ENCODE measurements at places on chromosomes 2 and 18.

DNA sequence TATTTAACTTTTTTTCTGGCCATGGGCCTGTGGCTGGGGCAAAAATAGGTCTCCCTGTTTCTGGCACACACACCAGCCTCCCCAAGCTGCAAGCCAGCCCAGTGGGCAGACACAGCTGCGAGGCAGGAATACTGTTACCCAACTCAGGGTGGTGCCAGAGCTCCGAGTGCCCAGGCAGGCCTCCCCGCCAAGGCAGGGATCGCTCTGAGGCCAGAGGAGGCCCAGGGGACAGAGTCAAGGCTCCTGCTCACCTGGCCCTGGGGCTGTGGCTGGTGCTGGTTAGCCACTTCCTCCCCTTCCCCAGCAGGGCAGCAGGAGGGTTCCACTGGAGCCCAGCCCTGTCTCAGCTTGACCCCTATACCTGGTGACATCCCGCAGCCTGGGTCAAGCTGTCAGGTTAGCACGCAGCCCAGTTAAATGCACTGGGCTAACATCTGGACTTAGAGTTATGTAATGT is 67.1 kb upstream of the EPAS1 start:
- no peak for DNase-seq

- no peak for DNase-seq
Observed at GRCh38 chr2:110994250-110994961, 126.3 kb upstream of the BCL2L11 start.

DNA sequence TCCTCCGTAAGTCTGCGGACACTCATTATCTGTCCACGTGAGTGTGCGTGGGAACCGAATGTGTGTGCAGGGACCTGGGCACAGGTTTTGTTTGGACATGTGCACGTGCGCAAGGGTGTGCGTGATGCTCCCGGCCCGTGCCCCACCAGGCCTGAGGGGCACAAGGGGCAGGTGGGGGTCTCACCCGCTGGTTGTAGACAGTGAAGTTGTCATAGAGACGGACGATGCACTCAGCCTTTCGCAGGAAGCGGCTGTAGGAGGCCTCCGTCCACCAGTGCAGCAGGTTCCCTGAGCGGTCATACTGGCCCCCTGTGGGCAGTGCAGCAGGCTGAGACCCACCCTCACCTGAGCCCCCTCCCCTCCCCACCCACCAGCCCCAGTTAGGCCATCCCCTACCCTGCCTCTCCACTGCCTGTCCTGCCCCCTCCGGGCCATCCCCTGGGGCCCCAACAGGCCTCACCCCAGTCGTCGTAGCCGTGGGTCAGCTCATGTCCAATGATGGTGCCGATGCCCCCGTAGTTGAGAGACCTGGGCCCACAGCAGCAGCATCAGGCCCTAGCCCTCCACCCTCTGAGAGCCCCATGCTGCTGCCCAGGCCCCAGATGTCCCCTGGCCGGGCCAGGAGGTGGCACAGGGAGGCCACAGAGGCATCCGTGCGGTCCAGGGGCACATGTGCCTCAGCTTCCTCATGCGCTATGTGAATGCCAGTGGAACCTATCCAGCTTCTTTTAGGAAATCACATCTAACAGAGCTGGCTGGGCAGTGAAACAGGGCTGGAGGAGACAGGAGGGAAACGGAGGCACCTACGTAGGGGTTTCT is 6.1 kb downstream of the ECEL1 start:
- DNase-seq, result no peak

- no peak for DNase-seq
Observed at GRCh38 chr2:157150747-157151146, 106.8 kb upstream of the GALNT5 start.

- no peak for DNase-seq
Observed at GRCh38 chr18:59432803-59433597, 73.9 kb upstream of the LMAN1 start.

DNA sequence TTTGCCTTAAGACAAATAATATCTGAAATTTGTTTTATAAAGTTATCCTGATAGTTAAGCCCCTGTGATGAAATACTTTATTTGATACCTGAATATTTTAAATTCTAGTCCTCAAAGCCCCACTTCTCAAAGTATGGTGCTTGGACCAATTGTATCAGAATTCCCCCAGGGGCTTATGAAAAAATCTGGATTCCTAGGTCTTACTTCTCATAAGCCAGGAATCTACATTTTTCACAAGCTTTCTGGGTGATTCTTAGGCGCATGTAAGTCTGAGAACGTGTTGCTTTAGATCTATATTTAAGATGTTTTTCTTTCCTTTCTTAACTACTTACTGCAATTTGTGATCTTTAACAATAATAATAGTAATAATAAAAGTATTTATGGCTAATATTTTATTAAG is 53.1 kb downstream of the MYO1B start:
- no peak for DNase-seq

- DNase-seq, result no peak
Observed at GRCh38 chr2:80482276-80482675, 177.7 kb upstream of the LRRTM1 start.

GRCh38 chr2:117523711-117524238 is 290.7 kb upstream of the DDX18 start:
- no peak for DNase-seq

GRCh38 chr2:167944825-167945659 is 302.4 kb downstream of the STK39 start:
- DNase-seq, result no peak

GRCh38 chr2:179876266-179876665 is 14.9 kb upstream of the ZNF385B start:
- DNase-seq, result no peak

DNA sequence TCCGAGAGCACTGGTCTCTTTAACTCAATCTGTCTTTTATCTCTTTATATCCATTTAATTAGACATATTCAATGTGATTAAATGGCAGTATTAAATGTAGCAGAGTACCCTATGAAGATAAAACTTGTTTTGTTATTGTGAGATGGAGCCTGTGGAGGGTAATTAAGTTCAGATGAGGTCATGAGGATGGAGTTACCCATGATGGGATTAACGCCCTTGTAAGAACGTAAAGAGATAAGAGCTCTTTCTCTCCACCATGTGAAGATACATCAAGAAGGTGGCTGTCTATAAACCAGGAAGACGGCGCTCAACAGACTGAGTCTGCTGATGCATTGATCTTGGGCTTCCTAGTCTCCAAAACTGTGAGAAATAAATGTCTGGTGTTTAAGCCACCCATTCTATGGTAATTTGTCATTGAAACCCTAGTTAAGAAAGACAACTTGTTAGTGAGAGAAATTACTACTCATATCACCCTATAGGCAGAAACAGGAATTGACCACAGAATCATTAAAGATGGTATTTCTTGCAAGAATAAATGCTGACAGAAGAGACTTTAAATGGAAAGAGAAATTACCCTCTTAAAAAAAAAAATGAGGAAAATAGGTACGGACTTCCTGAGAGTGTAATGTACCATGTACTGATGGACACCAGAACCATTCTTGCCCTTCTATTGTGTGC is 738.7 kb upstream of the CHAC2 start:
- DNase-seq, result no peak

DNA sequence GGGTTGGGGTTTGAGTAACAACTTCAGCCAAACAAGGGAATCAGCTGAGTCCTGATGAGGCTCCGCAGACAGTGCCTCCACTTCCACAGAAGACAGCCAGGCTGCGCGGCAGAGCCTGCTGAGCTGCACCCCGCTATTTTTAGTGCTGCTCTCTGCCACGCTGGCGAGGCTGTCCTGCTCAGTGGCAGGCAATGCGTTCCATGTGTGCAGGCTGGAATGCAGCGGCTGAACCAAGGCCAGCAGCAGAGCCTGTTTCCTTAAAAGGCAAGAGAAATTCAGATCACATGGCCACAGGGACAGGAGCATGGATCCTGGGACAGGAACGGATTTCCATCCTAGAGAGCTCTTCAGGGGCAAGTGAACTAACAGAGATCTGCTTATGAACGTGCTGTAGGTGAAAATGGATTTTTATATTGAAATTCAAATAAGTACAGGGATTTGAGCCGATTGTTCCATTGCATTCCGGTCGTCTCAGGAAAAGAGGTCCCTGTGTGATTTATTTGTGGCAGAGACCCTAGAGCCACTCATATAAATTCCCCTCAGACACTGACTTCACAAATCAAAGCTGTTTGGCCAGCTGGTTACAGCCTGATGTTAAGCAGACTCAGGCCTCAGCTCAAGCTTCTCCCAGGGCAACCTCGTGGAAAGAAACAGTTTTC is 98.7 kb downstream of the COL6A3 start:
- no peak for DNase-seq

DNA sequence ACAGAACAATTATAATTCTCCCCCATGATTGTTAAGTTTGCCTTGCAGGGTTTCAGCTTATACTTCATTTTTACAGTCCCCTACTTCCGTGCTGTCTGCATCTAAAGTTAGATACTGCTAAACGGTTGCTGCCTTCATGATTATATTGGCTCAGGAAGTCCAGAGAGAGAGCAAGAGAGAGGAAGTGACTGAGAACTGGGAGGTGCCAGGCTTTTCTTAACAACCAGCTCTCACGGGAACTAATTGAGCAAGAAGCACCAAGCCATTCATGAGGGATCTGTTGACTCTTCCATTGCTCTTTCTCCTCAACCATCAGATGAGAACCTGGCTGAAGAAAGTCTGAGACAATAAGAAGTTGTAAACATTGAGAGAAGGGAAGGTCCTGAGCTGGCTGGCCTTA is 125.5 kb upstream of the SIX2 start:
- DNase-seq, result no peak

GRCh38 chr2:158099716-158100115 is 2.0 kb upstream of the UPP2 start:
- DNase-seq, result no peak

- no peak for DNase-seq
Observed at GRCh38 chr2:146785101-146785500, 1059.7 kb upstream of the ACVR2A start.

GRCh38 chr2:114170070-114170469 is 272.4 kb upstream of the DPP10 start:
- no peak for DNase-seq

- DNase-seq, result no peak
Observed at GRCh38 chr2:66575625-66576310, 140.8 kb downstream of the MEIS1 start.

DNA sequence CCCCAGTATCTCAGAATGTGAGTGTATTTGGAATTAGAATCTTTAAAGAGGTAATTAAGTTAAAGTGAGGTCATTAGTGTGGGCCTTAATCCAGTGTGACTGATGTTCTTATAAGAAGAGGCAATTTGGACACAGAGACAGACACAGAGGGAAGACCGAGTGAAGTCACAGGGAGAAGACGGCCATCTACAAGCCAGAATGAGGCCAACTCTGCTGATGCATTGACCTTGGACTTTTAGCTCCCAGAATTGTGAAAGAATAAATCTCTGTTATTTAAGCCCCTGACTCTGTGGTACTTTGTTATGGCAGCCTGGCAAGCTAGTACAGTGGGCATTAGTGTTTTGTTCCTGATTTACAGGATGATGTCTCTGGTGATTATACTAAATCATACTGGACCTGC is 64.6 kb downstream of the LTBP1 start:
- DNase-seq, result no peak

- DNase-seq, result peak; percentile 98
Observed at GRCh38 chr2:88691339-88692183, at the start of gene RPIA. RPIA (plus strand) TSS chr2:88691673; CDS start chr2:88691699, 26 bp downstream.

GRCh38 chr2:168428431-168428830 is 27.6 kb upstream of the CERS6 start:
- DNase-seq, result no peak

DNA sequence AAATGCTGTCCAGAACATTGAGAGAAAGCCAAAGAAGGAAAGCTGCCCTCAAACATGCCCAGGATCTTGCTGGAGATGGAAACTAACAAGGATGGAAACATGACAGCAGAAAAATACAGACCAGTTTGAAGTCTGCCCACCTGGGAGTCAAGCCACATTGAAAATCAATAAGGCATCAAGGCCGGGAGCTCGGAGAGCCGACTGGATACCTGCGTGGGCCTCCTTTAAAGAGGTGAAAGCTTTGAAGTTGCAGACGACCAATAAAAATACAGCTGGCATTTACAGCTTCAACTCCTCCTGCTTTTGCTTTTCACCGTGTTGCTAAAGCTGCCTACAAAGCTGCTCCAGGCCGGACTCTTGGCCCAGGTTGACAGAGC is 279.7 kb downstream of the SRBD1 start:
- DNase-seq, result no peak
